ENCODE measurements at places on chromosomes 6 and 20.

DNA sequence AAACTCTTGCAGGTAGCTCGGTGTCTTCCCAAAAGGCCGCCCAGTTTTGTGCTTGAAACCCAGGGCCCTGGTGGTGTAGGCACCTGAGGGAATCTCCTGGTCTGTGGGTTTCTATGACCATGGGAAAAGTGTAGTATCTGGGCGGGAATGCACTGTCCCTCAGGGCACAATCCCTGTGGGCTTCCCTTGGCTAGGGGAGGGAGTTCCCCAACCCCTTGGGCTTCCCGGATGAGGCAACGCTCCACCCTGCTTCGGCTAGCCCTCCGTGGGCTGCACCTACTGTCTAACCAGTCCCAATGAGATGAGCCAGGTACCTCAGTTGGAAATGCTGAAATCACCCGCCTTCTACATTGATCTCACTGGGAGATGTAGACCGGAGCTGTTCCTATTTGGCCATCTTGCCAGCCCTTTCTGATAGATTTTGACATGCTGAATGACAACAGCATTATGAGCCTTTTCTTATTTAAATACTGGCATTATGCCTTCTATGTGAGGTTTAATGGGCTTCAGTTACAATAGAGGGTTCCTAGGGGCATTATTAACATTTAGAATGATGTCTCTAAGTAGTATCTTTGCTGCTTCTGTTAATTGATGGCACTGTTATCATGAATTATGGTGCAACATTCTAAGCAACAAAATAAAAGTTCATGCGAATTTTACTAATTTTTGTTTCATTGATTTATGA lies 133.7 kb upstream of the FLRT3 start:
- DNase-seq, result no peak

DNA sequence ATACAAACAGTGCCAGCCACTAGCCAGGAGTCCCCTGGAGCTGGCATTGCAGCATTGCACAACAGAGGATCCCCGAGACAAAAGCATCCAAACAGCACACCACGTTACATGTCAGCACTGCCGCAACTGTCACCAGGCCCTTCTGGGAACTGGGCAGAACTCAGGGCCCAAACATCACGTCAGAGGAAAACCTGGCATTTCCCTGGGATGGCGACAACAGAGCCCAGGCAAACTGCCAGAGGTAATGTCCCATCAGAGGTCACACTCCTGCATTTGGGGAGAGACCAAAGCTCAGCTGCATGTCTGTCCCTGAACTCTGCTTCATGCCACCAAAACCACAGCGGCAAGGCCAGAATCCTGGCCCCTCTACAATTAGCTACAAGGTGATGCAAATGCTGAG lies 36.3 kb downstream of the PPP1R3G start:
- DNase-seq, result no peak

GRCh38 chr6:34587851-34588250 lies 31.7 kb upstream of the SPDEF start:
- DNase-seq, result no peak

DNA sequence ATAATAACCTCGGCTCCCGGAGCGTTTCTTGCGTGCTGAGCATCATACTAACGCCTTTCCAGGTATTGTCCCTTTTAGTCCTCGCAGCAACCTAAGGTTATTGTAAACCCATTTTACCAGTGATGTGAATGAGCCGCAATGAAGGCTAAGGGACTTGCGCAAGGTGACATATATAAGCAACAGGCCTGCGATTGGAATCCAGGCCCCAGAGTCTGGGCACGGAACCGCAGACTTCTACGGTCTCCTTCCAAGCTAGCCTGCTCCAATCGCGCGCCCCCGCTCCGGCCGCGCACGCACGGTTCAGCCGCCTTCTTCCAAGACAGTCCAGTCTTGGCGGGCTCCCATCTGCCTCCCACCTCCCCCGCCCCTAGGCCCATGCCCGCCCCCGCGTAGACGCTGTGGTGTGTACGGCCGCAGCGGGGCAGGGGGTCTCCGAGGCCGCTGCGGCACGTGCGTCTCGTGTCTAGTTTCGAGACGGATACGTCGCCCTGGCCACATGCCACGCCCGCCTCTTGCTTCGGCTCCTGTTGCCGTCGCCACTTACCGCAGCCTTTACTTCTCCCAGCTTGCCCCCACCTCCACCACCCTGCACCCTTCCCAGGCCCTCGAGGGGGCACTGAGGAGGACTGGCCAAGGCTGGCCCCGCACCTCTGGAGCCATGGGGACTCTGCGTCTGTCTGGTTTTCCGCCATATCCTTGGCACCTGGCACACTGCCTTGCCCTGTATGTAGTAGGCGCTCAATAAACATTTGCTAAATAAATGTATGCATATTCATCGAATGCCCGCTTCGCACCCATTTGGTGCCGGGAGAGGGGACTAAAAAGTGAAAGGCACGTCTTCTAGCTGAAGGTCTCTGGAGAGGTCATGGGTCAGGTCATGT lies 855 bp upstream of the GFOD1 start:
- peak; percentile 74 for DNase-seq

DNA sequence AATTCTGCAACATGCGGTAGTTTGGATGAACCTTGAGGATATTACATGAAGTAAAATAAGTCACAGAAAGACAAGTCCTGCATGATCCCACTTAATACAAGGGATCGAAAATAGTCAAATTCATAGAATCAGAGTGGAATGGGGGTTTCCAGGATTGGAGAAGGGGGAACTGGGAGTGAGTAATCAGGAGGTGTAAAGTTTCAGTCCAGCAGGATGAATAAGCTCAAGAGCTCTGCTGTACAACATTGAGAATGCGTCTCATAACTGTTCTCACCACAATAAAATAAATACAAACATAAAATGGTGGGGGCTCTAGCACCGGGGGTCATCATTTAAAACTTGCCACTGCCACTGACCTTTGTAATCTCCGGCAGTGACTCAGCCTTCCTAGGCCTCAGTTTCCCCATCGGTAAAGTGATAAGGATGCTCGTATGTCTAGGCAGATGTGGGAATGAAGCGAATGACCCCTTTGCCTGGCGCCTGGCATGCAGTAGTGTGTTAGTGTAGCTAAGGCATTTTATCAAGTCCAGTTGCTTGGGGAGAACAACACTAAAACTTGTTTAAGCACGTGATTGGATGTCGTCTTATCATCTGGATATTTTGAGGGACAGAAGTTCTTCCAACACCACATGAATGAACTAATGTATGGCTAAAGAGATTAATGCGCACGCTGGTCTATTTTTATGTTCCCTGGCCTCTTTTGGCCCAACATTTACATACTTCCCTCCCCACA lies 421.1 kb downstream of the QKI start:
- DNase-seq, result no peak

GRCh38 chr6:28401172-28401571 lies 1.6 kb upstream of the ZSCAN12 start:
- no peak for DNase-seq

Measured in sciatic nerve (tissue), 2 donors.